ENCODE measurements at places on chromosomes 3 and 15.

- DNase-seq, result no peak
These were observed 104.5 kb downstream of the FNDC3B start for GRCh38 chr3:172143739-172144497.

GRCh38 chr3:81339040-81339845 lies 422.2 kb downstream of the GBE1 start:
- peak; percentile 3 for DNase-seq

GRCh38 chr3:52436500-52437149 lies 8.3 kb downstream of the SEMA3G start:
- DNase-seq, result no peak

DNA sequence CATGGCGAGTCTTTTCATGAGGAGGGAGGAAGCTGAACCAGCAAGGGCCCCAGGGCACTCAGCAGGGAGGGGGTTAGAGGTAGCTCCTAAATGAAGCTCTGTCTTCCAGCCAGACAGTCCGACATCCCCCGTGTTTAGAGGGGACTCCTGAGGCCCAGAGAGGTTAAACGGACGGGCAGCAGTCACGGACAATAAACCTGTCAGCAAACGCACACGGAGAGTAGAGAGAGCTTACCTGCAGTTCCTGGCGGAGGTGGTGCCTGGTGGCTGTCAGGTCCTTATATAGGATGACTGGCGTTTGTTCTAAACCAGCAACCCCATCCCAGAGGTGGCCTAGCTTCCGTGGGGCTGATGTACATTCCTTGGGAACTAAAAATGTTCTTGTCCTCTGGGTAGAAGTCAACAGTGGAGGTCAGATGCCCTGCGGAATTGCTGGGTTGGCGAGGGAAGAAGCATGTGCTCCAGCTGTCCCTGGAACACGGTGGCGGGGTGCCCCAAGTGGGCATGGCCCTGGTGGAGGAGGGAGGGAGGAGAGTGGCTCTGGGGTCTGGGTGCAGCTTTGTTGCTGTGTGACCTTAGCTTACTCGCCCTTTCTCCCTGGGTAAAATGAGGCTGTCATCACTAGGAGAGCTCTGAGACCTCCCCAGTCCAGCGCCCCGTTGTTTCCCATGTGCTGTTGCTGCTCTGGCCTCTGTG lies 2.1 kb downstream of the GHRL start:
- no peak for DNase-seq

DNA sequence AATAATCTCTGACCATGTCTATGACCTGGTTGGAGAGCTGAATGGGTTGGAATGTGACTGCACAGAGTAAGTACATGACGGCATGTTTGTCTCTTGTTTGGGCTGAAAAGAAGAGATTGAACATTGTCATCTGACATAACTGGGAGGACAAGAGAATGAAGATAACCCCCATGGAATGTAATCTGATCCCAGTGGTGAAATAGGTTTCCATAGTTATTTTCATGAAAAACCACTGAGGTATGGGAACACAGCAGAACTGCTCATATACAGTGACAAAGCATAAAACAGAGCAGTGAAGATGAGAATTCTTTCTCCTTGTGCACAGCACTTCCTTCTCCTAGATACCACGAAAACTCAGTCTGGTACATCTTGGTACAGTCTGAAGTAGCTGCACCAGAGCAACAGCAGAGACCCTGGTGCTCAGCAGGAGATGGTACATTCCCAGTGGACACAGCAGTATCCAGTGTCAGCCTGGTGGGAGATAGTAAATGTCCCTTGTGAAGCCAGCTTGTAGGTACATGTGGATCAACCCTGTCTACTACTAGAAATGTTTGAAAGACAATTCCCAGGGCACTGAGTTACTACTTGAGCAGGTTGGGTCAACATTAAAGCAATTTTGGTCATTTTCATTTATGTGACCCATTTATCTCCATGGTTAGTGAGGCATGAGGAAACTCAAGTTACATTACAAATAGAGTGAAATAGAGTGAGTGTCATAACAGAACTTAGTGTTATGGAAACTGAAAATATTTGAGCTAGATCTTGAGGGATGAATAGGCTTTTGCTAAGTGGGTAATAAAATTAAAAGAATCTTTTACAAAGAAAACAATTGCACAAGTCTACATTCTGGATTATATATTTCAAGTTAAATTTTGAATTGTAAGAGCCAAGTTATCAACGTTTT lies 178.3 kb downstream of the SUCNR1 start:
- no peak for DNase-seq

DNA sequence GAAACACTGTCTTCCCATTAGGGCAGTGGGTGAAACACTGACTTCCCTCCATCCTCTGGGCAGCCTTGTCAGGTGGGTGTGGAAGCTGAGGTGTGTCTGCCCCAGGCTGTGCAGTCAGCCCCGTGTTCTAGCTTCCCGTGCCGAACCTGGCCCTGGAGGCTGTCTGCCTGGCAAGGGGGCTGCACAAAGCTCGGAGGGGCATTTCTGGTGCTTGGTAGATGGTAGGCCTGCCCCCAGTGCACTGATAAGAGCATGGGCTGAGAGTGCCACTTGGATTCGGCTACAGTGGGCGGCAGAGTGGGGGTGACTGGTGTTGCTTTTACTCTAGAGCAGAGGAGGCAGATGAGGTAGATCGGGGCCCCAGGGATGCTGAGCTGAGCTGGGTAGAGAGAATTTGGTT lies 21.3 kb downstream of the IGF1R start:
- DNase-seq, result no peak

GRCh38 chr15:36156879-36157427 lies 422.5 kb upstream of the CDIN1 start:
- no peak for DNase-seq

GRCh38 chr3:171883257-171883892 lies 40.2 kb downstream of the TMEM212 start:
- no peak for DNase-seq

- no peak for DNase-seq
These were observed 49.9 kb upstream of the ABI3BP start for GRCh38 chr3:101042996-101043686.

- no peak for DNase-seq
These were observed 114.3 kb upstream of the ARHGEF3 start for GRCh38 chr3:56915966-56916586.

DNA sequence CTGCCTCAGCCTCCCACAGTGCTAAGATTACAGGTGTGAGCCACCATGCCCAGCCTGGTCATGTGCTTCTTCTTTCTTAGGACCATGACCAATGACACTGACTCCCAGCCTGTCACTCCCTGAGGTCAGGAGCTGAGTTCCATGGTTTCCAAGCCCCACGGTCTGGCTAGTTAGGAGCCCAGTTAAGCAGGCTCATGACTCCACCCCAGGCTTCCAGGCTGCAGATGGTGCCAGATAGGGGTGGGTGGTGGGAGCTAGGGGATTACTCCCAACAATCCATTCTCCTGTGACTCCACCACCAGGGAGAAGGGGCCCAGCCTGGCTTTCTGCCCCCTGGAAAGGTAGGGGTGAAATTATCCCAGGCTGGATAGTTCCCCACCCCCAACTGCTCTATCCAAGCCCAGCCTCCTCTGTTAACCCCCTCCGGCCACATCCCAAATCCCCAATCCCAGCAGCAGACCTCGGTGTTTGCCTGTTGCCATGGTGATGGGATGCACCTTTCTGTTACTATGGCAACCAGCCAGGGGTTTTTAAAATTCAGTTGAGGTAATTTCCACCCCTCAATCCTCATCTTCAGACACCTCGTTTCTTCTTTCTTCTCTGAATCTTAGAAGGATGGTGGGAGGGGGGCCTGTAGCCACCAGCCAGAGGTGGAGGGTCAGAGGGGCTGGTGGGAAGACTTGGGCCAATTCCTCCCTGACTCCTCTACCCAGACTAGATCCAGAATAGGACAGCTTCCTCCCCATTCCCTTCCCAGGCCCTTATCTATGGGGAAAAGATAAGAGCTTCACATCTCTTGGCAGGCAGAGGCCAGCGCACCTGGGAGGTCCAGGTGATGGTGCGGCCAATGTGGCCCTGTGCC lies 22.5 kb upstream of the SEMA3F start:
- DNase-seq, result no peak

GRCh38 chr15:40844696-40845030 lies 815 bp downstream of the SPINT1 start:
- peak; percentile 48 for DNase-seq

DNA sequence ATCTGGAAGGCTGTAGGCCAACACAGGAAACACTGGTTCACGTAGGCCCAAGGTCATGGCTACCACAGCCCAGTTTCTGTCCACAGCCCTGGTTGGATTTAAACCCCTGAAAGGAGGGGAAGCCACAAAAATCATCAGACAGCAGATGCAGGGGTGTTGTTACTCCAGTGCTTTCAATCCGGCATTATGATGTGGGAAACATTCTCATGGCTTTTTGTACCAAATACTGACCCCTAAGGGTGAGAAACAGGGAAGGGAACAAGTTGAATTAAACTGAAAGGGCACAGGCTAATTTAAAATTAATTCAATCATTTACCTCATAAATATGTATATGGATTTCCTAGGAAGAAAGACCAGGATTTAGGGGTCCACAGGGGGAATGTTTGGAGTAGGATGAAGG lies 375.6 kb downstream of the CTNNB1 start:
- no peak for DNase-seq

DNA sequence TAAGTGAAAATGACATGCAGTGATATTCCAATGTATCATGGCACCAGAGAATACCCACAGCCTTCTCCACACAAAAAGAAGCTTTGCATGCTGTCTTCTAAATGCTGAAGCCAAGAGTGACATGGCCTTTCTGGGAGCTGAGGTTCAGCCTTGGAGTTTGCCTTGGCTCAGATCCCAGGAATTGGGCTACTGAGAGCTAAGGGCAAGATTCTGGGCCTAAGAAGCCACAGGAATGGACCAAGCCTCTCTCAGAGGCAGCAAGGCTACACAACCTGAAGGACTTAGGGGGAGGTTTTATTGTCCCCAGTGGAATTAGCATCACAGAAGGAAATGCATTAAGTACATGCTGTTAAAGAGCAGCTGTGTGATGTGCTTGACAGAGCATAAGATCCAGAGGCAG lies 1078.5 kb downstream of the TUSC7 start:
- DNase-seq, result no peak

GRCh38 chr3:101423984-101424888 lies 88.8 kb downstream of the SENP7 start:
- no peak for DNase-seq

DNA sequence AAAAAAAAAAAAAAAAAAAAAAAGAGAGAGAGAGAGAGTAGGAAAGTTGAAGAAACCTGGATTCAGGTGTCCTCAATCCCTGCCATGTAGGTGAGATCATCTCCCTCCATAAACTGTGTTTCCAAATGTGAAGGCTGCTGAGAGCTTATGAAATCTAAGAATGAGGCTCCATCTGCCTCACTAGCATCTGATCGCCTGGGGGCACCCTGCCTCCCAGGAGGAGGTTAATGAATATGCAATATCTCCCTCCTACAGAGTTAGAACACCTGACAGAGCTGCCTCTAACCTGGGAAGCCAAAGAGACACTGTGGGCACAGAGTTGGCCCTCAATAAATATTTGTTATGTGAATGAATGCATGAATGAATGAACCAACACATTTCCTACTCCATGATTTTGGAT lies 23.8 kb upstream of the ZNF148 start:
- peak; percentile 14 for DNase-seq

Data from RWPE1 (cell line).